ENCODE measurements at places on chromosomes 16 and 17. TPM values are rescaled to one million over a fixed set of nuclear protein-coding genes. Genes with fewer than 3 reads are reported as not detected.
A peak's percentile ranks its signal among the peaks of the same experiment; 100 is the strongest.

Gene FMNL1
- total RNA-seq, result 19.5 TPM

GRCh38 chr16:79012671-79013434 lies 587.7 kb downstream of the MAF start:
- DNase-seq, result no peak

DNA sequence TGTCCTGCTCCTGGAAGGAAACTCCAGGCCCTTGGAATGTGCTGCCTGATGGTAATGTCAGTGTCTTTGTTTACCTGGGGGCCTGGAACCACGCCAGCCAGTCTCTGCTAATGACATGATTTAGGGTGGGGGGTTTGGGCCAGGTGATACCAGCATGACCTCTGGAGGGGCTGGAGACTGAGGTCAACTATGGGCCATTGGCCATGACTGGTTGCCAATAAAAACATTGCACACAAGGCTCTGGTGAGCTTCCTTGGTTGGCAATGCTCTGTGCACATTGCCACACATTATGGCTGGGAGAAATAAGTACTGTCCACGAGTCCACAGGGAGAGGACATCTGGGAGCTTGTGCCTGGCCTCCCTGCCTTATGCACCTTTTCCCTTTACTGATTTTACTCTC lies 52.5 kb downstream of the LITAF start:
- DNase-seq, result peak; percentile 34

DNA sequence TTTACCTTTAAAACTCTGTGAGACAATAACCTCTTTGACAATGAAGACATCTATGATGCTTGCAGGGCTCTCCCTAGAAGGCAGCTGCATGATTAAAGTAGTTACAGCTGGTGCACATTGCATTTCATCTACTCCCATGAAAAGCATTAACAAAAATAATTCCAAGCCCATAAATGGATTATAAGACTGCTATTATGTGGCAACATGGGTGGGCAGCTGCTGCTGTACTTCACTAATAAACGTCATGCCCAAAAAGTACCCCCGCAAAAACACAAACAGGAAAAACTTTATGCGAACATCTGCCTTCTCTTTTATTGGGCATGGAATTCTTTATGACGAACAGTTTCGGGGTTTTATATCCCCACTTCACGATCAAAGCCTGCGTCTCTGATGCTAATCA lies 224.9 kb downstream of the CA10 start:
- DNase-seq, result no peak

Gene RAB11FIP4
- total RNA-seq, result 1.0 TPM

Gene KRT28
- not detected for total RNA-seq

DNA sequence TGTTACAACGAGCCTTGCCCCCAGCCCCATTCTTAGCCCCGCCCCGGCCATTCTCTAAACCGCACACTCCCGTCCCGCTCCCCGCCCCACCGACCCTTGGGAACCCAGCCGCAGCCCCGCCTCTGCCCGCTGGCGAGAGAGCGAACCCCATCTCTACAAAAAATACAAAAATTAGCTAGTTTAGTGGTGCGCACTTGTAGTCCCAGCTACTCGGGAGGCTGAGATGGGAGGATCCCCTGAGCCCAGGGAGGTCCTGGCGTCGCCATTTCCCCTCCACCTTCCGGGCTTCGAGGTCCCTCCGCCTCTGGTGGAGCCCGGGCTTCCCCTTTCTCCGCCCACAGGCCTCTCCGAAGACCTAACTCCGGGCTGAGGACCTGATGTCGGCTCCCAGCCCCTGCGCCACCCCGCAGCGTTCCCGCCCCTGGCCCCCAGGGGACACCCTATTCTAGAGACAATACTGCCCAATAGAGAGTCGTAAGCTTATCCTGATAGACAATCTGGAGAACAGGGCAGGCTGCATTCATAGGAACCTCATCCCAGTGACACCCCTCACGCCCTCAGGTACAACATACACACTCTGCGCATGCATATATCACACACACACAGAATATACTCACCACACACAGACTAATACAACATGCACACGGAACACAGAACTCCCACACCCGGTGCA lies 480 bp upstream of the PROCA1 start:
- DNase-seq, result no peak

Gene LUC7L3
- total RNA-seq, result 82.0 TPM

- peak; percentile 82 for DNase-seq
Measured at GRCh38 chr17:17079761-17080160, 37.5 kb downstream of the MPRIP start.

Gene CIAO3
- total RNA-seq, result 18.6 TPM

GRCh38 chr16:17483351-17483750 lies 12.6 kb upstream of the XYLT1 start:
- no peak for DNase-seq

DNA sequence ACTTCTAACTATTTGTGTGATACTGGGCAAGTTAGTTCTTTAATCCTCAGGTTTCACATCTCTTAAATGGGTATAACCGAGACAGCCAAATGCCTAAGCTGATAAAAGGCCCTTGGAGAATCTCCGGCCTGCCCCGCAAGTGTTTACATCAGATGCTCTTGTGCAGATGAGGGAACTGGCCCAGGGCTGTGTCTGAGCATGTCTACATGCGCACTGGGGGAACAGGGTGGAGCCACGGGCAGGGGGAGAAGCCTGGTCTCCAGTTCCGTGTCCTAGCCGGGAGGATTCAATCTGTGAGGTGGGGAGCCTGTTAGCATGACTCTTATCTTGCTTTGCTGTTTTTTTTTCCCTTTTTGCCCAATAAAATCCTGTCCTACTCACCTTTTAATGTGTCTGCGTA lies 222.9 kb downstream of the CDH8 start:
- peak; percentile 48 for DNase-seq

GRCh38 chr16:67858500-67858899 lies 11.0 kb upstream of the CENPT start:
- no peak for DNase-seq

Gene KRTAP4-4
- total RNA-seq, result not detected

Gene PERCC1
- not detected for total RNA-seq

Gene PTRH2
- total RNA-seq, result 13.0 TPM

GRCh38 chr17:32995416-32996045 lies 3.9 kb downstream of the SPACA3 start:
- DNase-seq, result no peak

DNA sequence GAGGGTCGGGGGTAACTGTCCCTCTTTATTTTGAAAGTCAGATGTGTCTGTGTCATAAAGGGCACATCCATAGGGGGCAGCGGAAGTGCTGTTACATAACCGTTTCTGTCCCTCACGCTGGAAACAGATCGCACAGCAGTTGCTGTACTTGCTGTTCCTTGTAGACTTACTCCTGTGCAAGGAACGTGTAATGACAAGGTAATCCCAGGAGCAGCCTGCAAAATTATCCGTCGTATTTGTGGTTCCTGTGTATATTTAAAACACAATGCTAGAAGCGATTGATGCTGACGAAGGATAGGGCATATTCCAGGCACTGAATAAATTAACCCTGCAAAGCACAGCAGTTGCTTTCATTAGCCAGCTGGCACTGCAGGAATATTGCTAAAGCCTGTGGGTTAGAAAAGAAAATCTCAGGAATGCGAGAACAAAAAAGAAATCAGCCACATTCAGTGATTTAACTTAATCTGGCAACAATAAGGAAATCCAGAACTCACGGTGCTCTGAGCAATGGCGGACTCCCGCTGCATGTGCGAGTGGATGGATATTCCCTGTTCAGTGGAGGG lies 76.2 kb downstream of the SPECC1 start:
- DNase-seq, result no peak

DNA sequence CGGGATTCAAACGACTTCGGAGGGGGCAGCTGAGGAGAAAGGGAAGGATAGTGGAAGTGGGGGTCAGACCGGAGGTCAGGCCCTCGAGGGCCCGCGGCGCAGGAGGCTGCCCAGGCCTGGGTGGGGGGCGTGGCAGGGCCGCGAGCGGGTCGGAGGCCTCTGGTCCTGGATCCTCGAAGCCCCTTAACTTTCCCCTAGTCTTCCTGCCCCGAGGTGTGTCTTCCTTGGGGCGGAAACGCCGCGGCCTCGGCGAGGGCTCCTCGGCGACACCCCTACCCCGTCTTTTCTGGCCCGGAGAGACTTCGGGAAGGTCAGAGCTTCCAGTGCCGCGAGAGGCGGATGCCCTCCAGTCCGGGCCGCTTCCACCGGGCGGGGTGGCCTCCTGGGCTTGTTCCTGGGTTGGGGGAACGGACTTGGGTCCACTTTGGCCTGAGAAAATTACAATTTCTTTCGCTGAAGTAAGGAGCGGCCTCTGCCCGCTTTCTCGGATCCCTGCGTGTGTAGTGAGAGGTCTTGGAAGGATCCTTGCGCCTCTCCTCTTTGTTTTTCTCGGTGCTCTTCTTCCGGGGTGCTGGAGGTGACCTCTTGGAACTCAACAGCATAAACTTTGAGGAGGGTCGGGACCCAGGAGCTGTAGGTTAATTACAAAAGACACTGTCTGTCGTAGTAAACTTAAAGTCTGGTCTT lies 491 bp downstream of the IST1 start:
- peak; percentile 84 for DNase-seq

- DNase-seq, result no peak
Measured at GRCh38 chr16:68367030-68367429, 56.2 kb downstream of the PRMT7 start.

Gene TP53TG3B
- total RNA-seq, result not detected

Gene MCRIP2
- 19.0 TPM for total RNA-seq

GRCh38 chr16:69703638-69704037 lies 22.7 kb downstream of the NQO1 start:
- DNase-seq, result no peak

DNA sequence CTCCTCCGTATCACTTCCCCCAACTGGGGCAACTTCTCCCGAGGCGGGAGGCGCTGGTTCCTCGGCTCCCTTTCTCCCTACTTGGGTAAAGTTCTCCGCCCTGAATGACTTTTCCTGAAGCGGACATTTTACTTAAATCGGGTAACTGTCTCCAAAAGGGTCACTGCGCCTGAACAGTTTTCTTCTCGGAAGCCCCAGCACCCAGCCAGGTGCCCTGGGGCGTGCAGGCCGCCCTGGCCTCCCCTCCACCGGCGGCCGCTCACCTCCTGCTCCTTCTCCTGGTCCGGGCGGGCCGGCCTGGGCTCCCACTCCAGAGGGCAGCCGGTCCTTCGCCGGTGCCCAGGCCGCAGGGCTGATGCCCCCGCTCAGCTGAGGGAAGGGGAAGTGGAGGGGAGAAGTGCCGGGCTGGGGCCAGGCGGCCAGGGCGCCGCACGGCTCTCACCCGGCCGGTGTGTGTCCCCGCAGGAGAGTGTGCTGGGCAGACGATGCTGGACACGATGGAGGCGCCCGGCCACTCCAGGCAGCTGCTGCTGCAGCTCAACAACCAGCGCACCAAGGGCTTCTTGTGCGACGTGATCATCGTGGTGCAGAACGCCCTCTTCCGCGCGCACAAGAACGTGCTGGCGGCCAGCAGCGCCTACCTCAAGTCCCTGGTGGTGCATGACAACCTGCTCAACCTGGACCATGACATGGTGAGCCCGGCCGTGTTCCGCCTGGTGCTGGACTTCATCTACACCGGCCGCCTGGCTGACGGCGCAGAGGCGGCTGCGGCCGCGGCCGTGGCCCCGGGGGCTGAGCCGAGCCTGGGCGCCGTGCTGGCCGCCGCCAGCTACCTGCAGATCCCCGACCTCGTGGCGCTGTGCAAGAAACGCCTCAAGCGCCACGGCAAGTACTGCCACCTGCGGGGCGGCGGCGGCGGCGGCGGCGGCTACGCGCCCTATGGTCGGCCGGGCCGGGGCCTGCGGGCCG lies 1.6 kb downstream of the HIC1 start:
- peak; percentile 85 for DNase-seq

Gene KRT20
- not detected for total RNA-seq

Measured in posterior vena cava (tissue), 2 donors.